ENCODE measurements at places on chromosomes 1 and 21.

DNA sequence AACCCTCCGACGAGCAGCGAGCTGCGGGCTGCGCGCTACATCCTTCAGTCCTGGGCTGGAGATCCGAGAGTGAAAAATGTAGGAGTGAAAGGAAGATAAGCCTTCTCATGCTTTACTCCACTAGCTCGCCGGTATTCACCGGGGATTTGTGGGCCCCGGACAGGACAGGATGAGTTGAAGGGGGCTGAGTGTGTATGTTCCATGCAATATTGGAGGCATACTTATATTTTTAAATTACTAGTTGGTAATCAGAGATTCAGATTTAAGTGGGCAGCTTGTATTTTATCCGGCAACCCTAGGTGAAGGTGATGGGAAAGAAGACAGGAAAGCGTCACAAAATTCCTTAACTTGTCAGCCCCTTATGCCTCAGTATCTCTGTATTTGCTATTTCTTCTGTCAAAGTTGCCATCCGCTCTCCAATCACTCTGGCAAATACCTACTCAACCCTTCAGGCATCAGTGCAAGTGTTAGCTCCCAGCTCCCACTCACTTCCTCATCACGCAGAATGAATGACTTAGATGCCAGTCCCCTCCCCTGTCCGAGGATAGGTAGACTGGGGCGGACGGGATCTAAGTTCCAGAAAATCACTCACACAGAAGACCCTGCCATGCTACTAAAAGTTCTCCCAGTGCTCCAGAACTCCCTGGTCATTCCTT lies 503 bp upstream of the PIGM start:
- DNase-seq, result no peak

GRCh38 chr21:22657781-22658180 lies 1659.6 kb downstream of the NCAM2 start:
- DNase-seq, result no peak

DNA sequence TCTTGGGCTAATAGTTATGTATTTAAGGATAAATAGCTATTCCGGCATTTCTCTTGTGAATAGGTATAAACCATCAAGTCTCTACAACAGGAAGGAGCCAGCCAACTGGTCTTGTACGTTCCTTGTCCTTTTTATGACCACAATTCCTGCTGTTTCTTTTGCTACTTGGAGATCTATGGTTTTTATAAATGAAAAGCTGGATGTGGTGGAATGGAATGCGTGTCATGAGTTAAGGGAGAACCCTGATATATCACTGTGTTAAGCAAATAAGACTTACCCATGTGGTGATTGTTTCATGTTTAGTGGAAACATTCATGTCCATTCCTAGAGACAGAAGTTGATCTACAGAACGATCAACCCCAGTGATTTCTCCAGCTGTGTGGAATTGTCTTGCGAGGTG lies 282.1 kb downstream of the RPS6KC1 start:
- DNase-seq, result no peak

DNA sequence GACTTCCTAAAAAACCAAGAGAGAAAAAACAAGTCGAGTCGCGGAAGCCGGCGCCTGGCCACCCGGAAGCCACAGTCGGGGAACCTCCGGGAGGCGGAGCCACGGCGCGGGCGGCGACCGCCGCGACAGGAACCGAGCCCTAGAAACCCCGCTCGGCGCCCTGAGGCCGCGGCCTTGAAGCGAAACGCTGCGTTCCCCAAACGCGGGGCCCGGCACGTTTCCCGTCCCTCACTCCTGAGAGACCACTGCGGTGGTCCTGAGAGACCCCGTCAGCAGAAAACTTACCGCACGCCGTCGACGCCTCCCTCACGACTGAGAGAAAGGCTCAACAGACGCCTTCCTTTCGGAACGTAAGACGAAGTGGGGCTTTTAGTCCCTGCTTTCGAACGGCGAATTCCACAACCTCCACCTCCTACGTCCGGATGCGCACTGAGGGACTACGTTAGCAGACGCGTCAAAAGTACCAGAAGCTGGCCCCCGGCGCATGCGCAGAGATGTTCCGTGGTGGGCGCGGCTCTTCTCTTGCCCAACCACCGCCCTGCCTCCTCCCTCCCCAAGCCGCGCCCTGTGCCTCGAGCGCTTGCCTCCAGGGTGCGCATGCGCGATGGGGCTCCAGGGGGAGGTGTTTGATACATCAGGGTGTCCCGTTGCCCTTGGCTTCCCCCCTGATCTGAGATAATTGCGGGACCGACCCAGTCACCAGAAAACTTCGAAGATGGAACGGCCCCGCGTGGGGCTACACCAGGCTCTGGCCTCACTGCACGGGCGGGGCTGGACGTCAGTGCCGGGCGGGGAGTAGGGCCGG lies at the start of gene RSRP1:
RSRP1 (minus strand) TSS at position 431 of the 805 bp plus-strand sequence. CDS start 491 bp downstream, outside the sequence.
- DNase-seq, result peak; percentile 99

DNA sequence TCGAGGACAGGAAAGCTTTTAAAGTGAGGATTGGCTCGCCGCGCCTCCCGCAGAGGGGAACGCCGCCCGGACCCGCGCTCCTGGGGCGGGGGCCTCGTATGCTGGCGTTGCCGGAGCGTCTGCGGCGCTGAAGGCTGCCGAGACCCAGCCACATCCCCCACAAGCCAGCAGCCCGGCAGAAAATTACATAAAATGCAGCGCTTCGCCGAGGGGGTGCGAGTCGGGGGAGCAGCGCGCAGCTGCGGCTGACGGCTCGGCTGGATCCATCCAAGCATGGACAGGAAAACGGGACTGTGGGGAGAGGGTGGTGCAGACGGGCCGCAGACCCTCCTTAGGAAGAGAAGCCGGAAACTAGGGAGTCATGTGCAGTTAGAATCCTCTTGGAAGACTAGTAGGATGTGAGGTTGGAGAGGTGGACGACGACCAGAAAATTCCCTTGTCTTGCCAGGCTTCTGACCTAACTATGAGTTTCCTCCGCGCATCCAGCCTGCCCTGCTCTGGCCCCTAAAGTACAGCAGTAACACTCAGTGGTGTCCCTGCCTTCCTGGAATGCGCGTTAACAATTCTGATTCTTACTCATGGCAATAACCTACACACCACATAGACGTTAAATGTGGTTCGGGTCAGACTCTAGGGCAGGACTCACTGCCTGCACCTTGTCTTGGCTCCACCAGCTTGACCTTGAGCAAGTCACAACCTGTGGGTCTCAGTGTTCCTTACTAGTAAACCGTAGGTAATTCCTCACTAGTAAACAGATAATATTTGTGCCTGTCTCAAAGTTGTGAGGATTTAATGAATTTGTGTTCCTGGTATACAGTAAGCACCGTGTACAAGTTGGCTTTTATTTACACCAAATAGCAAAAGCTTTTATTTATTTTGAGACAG lies 953 bp upstream of the BRWD1 start:
- DNase-seq, result no peak

DNA sequence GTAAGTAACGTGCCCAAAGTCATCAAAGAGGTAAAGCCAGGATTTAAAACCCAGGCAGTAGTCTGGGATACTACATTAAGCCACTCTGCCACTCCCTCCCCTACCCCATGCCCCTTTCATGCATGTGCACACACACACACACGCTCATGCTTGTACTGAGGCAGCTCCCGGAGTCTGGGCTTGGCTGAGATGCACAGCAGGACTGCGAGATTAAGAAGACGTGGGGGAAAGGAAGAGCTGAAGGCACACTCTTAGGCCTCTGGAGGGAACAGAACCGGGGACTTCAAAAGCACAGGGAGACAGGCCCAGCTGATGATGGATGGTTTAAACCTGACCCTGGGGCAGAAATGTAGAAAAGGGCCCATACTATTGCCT lies 98.3 kb downstream of the GLIS1 start:
- DNase-seq, result no peak

DNA sequence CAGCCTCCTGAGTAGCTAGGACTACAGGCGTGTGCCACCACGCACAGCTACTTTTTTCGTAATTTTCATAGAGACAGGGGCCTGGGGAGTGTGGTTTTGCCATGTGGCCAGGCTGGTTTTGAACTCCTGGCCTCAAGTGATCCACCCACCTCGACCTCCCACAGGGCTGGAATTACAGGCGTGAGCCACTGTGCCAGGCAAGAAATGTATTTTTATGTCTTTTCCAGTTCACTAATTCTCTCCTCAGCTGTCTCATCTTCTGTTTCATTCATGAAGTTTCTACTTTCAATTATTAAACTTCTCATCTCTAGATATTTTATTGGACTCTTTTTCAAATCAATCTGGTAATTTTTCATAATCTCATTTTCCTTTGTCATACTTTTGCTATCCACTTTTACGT lies 72.1 kb upstream of the DISP3 start:
- no peak for DNase-seq

GRCh38 chr21:35368326-35368725 lies 319.2 kb upstream of the RUNX1 start:
- no peak for DNase-seq

DNA sequence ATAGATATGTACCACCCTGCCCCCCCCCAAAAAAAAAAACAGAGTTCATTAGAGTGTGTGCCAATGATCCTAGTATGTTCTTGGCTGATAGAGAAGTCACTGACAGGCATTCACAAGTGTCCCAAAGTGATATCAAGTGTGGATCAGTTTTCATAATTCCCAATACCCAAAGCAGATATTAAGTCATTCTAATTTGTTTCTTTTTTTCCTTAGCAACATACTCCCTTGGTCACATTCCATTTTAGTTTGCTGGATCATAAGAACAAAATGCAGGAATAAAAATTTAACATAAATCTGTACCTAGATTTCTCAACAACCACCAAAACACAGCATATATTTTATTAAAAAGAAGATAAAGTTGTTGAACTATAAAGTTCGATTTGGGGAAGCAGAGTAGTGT lies 129.8 kb upstream of the PALMD start:
- no peak for DNase-seq

DNA sequence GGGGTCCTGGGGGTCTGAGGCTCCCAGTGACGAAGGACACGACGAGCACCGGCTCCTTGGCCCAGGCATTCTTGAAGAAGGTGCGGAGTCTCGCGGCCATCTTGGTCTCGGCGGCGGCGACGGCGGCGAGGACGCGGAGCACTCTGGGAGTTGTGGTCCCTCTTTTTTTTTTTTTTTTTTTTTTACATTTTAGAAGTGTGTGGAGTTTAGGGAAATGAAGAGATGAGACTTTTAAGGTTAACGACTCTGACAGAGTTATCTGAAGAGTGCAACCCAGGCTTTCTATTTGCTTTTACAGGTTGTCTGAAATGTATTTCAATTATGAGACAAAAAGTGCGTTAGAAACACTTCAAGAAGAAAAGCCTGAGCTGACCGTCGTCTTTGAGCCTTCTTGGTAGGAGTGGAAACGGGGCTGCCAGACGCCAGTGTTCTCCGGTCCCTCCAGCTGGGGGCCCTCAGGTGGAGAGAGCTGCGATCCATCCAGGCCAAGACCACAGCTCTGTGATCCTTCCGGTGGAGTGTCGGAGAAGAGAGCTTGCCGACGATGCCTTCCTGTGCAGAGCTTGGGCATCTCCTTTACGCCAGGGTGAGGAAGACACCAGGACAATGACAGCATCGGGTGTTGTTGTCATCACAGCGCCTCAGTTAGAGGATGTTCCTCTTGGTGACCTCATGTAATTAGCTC lies 9.7 kb downstream of the OR2B11 start:
- DNase-seq, result peak; percentile 84

- DNase-seq, result no peak
Observed at GRCh38 chr1:205452364-205452763, 3.5 kb downstream of the BLACAT1 start.

DNA sequence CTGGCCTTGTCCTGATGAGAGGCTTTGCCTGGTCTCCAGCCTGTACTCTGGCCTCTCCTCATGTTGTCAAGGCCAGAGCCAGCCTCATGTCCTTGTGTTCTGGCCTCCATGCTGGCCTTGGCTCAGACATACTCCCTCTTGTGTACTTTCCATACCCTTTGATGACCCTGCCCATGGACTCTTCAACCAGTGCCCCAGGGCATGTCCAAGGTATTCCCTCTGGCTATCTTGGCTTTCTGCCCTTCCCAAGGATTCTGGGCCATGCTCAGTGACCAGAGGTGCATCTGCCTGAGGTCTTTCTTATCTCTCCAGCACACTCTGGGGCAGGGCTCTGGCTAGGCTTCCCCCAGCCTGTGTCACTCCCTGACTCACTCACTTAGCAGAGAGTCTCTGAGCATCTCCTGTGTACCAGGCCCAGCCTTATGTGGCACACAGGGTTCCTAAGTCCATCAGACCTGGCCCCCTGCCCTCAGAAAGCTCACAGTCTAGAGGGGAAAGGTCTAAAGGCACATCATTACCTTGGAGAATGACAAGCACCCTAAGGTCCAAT lies 141.4 kb upstream of the GRIK3 start:
- DNase-seq, result no peak

DNA sequence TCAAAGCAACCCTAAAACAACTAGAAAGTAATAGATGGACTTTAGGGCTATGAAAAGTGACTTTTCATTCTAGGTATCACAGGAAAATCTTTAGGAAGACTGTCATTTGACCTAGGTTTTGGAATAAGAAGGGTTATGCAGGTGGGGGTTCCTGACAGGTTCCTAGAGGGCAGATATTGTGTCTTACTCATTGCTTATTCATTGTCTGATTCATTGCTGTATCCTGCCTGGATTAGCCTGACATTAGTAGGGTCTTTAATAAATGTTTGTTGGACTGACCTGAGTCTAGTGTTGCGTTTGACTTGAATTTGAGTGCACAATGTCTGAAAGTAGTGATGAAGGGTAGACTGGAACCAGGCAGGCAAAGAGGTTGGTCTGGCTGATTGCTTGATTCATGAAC lies 6.0 kb downstream of the FNBP1L start:
- no peak for DNase-seq

DNA sequence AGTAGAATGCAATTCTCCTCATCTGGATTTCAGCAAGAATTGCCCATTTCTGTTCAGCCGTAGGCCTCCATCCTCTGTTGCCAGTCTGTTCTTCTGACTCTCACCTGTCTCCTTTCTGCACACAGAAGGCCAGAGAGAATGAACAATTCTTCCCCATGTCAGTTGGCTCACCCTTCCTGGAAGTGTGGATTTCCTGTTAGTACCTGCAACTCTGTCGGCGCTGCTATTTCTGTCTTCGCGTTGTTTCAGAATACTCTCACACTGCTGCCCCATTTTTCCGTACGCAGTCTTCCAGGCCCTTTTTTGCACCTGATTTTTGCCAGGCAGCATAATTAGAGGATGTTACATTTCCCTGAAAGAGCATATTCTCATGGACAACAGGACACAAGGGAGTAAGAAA lies 200.7 kb downstream of the FGGY start:
- no peak for DNase-seq

GRCh38 chr1:169161496-169162194 lies 55.2 kb downstream of the ATP1B1 start:
- DNase-seq, result no peak

- no peak for DNase-seq
Observed at GRCh38 chr1:4626560-4627319, 27.7 kb upstream of the AJAP1 start.
